ENCODE measurements at places on chromosomes 5 and 9. TPM values are rescaled to one million over a fixed set of nuclear protein-coding genes. Genes with fewer than 3 reads are reported as not detected.
A peak's percentile ranks its signal among the peaks of the same experiment; 100 is the strongest.

DNA sequence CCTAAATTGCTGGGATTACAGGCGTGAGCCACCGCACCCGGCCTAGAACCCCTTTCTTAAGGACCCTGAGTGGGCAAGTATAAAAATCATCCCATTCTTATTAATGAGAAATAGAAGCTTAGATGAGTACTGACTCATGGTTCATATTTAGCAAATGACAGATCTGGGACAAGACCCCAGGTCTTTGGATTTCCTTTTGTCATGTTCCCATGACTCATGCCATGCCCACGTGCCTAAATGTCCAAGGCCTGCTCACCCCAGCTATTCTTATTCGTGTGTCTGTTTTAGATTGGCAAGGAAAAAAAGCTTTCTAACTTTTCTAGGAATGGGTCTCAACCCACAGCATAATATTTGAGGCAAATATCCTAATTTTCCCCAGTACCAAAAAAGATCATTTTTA is 57.7 kb upstream of the RPS23 start:
- DNase-seq = no peak
- H3K4me3 ChIP-seq = no peak overlapping the region
- no peaks in the 10 kb centered on the region for H3K4me1 ChIP-seq
- no peak overlapping the region for H3K27ac ChIP-seq
- no peaks in the 10 kb centered on the region for H3K36me3 ChIP-seq

DNA sequence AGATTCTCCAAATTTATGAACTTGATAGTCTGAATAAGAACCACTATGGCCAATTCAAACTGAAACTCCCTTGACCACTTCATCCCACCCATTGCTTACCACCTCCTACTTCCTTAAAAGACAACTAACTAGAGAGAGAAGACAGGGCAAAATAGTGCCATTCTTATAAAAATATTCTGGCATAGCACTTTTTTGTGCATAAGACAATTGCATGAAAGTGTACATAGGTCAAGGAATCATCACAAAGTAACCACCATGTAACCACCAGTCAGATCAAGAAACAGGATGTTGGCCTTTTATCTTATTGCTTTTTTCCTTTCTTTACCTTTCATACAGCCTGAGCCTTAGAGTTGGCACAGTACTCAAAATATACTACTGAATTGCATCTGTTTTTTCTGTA is 8.1 kb upstream of the ARSB start:
- H3K36me3 ChIP-seq = no peaks in the 10 kb centered on the region
- peaks cover 8% of the 10 kb centered on the region for H3K4me1 ChIP-seq

GRCh38 chr9:134864821-134865190 is 15.8 kb upstream of the FCN2 start:
- DNase-seq = no peak
- H3K4me1 ChIP-seq = no peaks in the 10 kb centered on the region
- no peaks in the 10 kb centered on the region for H3K36me3 ChIP-seq
- no peak overlapping the region for H3K27ac ChIP-seq

- no peaks in the 10 kb centered on the region for H3K27me3 ChIP-seq
- no peaks in the 10 kb centered on the region for H3K4me1 ChIP-seq
- DNase-seq = no peak
- no peak overlapping the region for H3K27ac ChIP-seq
These were observed 652.3 kb downstream of the SLCO4C1 start for GRCh38 chr5:101643794-101644193.

- DNase-seq = no peak
- no peak overlapping the region for H3K27ac ChIP-seq
- no peaks in the 10 kb centered on the region for H3K27me3 ChIP-seq
- H3K36me3 ChIP-seq = no peaks in the 10 kb centered on the region
- H3K4me1 ChIP-seq = no peaks in the 10 kb centered on the region
- no peak overlapping the region for H3K4me3 ChIP-seq
These were observed 155.2 kb downstream of the MEF2C start for GRCh38 chr5:88727705-88728313.

- no peak for DNase-seq
- no peaks in the 10 kb centered on the region for H3K36me3 ChIP-seq
- H3K4me1 ChIP-seq = no peaks in the 10 kb centered on the region
- H3K4me3 ChIP-seq = no peak overlapping the region
- no peaks in the 10 kb centered on the region for H3K27me3 ChIP-seq
These were observed 389.1 kb upstream of the ST8SIA4 start for GRCh38 chr5:101292199-101292598.

- H3K36me3 ChIP-seq = no peaks in the 10 kb centered on the region
- no peak overlapping the region for H3K27ac ChIP-seq
- DNase-seq = no peak
- peaks cover 95% of the 10 kb centered on the region for H3K27me3 ChIP-seq
- no peak overlapping the region for H3K4me3 ChIP-seq
These were observed 128.3 kb downstream of the C5orf15 start for GRCh38 chr5:133840168-133840567.

- H3K27ac ChIP-seq = no peak overlapping the region
- no peak for DNase-seq
- H3K4me3 ChIP-seq = no peak overlapping the region
- H3K27me3 ChIP-seq = no peaks in the 10 kb centered on the region
- no peaks in the 10 kb centered on the region for H3K4me1 ChIP-seq
- H3K36me3 ChIP-seq = peaks cover 6% of the 10 kb centered on the region
These were observed 4.3 kb upstream of the ZNF354C start for GRCh38 chr5:179055841-179056240.

GRCh38 chr9:114096041-114096511 is 3.0 kb downstream of the KIF12 start:
- peaks cover 26% of the 10 kb centered on the region for H3K4me1 ChIP-seq
- peak overlapping the region; percentile 81 for H3K4me3 ChIP-seq
- peaks cover 27% of the 10 kb centered on the region for H3K36me3 ChIP-seq
- H3K27ac ChIP-seq = peak overlapping the region; percentile 28
- peak; percentile 22 for DNase-seq

GRCh38 chr5:113338628-113339027 is 96.2 kb downstream of the TSSK1B start:
- H3K4me3 ChIP-seq = no peak overlapping the region
- no peak for DNase-seq
- no peaks in the 10 kb centered on the region for H3K4me1 ChIP-seq
- no peaks in the 10 kb centered on the region for H3K27me3 ChIP-seq
- H3K36me3 ChIP-seq = no peaks in the 10 kb centered on the region

DNA sequence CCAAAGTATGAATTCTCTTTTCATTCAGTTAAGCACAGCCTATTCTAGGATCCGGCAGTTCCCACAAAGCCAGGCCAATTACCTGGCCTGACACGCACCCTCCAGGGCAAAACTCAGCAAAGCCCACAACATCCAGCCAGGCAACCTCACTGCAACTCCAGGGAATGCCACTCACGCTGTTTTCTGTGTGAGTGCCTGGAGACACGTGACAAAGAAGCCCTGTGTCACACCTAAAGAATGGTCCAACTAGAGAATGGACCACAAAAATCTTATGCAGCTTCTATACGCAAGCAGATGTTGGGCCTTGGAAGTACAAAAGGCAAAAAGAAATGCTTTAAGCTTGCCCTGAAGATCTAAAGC is 20.2 kb downstream of the RETREG1 start:
- peaks cover 30% of the 10 kb centered on the region for H3K27me3 ChIP-seq
- H3K27ac ChIP-seq = no peak overlapping the region
- DNase-seq = no peak
- H3K4me1 ChIP-seq = no peaks in the 10 kb centered on the region
- H3K36me3 ChIP-seq = no peaks in the 10 kb centered on the region

The BARX1 gene
- total RNA-seq = not detected

The PAX5 gene
- total RNA-seq = not detected

The ZFP37 gene
- total RNA-seq = 1.3 TPM

The OMD gene
- total RNA-seq = not detected

The ENTPD8 gene
- total RNA-seq = 1.6 TPM

The GARIN3 gene
- not detected for total RNA-seq

The HTR1A gene
- total RNA-seq = not detected

The CDH18 gene
- not detected for total RNA-seq

The SPARC gene
- not detected for total RNA-seq

The RAD1 gene
- total RNA-seq = 28.7 TPM

The ACOT12 gene
- total RNA-seq = not detected
